Fibroblast of upper back skin (primary cell): ENCODE measurements at places on chromosomes 7 and 10.

GRCh38 chr7:158280448-158281144 is 307.0 kb downstream of the PTPRN2 start:
- DNase-seq = no peak

DNA sequence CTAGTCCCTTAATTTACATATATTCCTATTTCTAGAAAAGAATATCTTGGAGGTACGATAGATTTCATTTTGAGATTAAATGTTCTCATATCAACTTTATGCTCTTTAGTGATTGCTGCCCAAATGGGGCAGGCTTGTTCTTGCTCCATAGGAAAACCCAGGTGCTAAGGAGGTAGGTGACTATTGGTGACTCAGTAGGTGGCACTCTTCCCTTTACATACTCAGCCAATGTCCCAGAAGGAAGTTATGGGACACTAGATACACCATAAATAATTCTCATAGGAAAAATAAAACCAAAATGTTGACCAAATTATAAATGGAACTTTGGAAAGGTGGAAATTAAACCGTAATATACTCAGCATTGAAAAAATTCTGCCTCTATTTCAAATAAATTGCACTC is 4.0 kb downstream of the SKAP2 start:
- DNase-seq = no peak

DNA sequence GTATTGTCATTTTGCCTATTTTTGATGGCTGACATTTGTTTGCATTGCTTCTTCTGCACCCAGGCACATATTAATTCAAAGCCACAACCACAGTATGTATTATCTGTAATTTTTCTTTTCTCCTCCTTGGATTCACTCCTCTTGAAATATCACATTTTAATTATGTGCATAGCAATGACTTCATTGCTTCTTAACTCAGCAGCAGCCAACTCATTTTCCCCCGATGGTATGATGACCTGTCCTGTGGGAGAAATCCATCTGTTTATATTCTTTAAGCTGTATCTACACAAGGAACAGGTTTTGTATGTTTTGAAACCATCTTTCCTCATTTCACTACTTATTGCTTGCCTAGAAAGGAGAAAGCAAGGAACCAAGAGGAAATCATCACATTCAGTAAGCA is 588.8 kb downstream of the INHBA start:
- peak; percentile 60 for DNase-seq

- DNase-seq = no peak
Measured at GRCh38 chr10:23037561-23037960, 57.8 kb upstream of the MSRB2 start.

DNA sequence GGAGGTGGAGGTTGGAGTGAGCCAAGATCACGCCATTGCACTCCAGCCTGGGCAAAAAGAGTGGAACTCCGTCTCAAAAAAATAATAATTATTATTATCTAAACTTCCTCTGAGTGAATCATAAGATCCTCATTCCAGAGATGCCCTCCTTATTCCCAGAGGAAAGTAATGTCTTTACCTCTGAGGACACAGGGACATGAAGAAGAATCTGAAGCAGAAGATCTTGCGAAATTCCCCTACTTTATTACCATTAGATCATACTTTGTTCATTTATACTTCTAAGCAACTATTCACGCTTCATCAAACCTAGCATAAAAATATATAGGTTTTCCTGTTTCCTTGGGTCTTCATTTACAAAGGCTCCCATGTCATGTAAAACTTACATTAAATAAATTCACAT is 143.1 kb downstream of the ETV1 start:
- DNase-seq = no peak

DNA sequence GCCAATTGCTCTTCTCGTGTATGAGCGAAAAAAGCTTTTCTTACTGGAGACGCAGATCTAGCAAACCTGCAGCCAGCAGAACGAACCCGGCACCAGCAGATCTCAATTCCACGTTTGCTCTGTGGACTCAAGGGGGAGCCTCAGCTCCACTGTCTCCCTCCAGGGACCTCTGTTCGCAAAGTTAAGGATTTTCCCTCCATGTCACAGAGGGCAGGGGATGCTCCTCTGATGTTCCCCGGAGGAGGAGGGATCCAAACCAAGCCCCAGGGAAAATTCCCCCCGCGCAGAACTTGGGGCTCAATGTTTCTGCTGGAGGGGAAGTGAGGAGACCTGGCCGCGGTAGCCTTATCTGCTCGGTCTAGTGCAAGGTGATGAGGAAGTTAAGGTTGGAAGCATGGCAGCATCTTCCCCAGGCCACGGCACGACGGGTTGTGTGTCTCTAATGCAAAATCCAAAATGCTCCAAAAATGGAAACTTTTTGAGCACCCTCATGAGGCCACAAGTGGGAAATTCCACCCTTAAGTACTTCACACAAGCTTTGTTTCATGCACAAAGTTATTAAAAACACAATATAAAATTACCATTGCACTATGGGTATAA is 9.0 kb downstream of the IQCE start:
- DNase-seq = peak; percentile 50

GRCh38 chr7:158017111-158018097 is 570.2 kb downstream of the PTPRN2 start:
- DNase-seq = no peak

- no peak for DNase-seq
Measured at GRCh38 chr10:72158176-72158575, 57.6 kb upstream of the ANAPC16 start.

DNA sequence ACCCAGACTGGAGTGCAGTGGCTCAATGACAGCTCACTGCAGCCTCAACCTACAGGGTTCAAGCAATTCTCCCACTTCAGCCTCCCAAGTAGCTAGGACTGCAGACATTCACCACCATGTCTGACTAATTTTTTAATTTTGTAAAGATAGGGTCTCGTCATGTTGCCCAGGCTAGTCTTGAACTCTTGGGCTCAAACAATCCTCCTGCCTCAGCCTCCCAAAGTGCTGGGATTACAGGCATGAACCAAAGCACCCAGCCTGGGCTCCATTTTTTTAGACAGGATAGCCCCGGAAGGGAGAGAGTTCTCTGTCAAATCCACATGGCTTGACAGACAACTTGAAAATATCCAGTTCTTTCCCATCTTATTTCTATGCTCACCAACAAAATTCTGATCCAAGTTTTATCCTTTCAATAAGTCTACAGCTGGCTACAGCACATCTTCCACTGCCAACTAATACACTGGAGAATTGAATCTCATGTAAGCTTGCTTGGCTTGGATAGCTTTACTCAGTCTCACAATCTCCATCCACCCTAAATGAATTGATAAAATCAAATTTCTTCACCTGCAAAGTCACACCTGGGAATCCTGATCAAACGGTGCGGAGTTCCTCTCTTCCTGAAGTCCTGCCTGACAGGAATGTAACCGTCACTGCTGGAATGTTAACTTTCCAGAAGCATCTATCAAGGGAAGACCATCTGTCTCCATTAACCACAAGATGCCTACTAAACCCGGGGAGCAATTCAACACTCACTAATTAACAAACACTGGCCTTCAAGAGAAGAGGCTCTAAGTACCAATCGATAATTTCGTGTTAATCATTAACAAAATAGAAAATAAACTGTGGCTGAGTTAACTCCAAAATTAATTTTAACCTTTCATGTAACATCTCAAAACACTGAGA is 239.7 kb upstream of the MKLN1 start:
- DNase-seq = no peak

DNA sequence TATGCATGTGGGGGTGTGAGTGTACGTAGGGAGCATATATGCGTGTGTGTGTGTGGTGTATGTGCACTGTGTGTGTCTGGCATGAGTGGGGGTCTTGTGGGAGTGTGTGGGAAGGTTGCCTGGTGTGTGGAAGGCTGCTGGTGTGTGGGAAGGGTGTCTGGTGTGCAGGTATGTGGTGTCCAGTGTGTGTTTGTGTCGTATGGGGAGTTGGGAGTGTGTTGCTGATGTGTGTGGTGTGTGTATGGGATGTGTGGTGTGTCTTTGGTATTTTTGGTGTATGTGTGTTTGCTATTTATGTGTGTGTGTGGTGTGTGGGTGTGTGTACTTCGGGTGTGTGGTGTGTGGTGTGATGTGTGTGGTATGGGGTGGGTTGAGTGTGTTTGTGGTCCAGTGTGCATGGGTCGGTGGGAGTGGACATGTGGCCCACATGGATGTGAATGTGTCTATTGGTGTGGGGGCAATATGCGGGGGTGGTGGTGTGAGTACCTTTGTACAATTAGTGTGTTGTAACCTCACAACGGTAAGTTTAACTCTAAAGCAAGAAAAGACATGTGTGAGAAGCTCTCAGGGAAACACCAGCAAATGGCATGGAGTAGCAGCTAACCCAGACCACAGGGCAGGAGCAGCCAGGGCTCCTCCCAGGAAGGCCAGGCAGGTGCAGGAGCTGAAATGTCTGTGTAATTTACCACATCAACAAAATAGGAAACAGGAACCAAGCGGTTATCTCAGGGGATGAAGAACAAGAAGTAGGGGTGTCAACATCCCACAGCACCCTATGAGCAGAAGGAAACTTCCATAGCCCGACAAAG is 11.9 kb downstream of the ANTXRL start:
- DNase-seq = no peak

DNA sequence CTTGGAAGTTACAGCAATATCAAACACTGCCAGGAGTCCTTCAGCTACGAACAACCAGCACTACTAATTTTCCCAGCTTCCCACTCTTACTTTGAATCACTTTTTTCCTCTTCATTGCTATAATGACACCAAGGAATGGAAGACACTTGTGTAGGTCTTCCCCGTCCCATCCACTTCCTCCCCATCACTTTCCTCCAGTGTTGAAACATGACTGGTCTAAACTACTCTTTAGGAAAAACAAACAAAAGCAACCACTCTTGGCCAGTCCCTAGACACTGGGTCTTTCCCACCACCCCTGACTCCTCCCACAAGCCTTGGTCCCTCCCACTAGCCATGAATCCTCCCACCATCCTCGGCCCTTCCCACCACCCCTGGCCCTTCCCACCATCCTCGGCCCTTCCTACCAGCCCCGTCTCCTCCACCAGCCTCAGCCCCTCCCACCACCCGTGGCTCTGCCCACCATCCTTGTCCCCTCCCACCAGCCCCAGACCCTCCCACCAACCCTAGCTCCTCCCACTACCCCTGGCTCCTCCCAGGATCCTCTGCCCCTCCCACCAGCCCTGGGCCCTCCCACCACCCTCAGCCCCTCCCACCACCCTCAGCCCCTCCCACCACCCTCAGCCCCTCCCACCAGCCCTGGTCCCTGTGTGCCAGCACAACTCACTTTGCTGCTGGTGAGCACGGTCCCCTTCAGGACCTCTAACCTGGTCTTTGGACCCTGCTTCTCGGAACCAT is 68.5 kb downstream of the CXCL12 start:
- DNase-seq = no peak

DNA sequence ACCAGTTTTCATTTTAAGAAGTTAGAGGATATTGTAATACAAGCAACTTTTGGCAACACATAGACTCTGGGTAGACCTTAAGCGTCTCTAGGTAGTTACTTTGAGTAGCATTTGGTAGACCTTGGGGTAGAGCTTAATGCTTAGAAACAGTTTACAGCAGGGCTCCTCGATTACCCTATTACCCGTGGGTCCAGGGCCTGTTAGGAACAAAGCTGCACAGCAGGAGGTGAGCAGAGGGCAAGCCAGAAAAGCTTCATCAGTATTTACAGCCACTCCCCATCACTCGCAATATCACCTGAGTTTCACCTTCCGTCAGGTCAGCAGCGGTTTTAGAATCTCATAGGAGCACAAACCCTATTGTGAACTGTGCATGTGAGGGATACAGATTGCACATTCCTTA is 173.5 kb downstream of the TSPAN12 start:
- no peak for DNase-seq

- DNase-seq = peak; percentile 67
Measured at GRCh38 chr7:93717217-93717900, 142.8 kb upstream of the CALCR start.

DNA sequence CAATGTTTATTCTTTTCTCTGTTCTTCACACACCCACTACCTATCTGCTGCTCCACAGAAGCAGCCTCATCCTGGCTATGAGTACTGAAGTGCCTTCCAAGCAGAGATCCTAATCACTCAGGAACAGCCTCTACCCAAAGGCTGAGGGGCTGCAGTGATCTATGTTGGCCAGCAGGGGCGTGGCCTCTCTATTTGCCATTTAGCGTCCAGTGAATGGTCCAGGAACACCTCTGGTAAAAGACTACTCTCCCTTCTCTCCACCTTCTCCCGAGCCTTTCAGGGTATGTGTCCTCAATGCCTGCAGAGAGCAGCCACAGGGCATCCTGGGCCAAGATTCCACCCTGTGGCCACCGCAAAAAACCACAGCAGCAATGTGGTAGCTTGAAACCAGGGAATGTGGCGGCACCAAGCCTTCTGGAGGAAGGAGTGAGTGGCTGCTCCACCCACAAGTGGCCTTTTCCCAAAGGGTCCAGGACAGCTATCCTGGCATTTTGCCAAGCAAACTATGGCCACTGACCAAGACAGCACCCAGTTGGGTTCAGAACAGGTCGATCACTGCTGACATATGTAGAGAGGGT is 70.9 kb downstream of the SYPL1 start:
- DNase-seq = peak; percentile 29

GRCh38 chr7:92485974-92486373 is 8.2 kb upstream of the ERVW-1 start:
- no peak for DNase-seq

GRCh38 chr7:66883716-66884115 is 37.3 kb upstream of the TMEM248 start:
- DNase-seq = peak; percentile 18

GRCh38 chr7:97733276-97734161 is 1.6 kb downstream of the TAC1 start:
- no peak for DNase-seq

GRCh38 chr10:97782455-97783228 is 10.8 kb upstream of the SFRP5 start:
- DNase-seq = no peak

DNA sequence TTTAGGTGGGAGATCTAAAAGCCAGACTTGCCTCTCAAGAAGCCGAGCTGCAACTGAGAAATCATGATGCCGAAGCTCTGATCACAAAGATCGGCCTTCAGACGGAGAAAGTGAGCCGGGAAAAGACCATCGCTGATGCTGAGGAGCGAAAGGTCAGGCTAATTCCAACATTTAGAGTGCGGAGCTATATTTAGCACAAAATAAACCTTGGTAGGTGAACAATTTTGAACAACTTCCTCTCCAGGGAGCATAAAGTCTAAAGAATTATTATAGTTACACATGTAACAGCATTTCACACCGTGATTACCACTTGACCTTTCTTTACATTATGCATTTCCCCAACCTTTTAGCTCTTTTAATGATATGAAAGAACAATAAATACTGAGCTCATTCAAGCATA is 166.7 kb downstream of the CDCA7L start:
- no peak for DNase-seq
